ENCODE measurements at places on chromosomes 12 and 14.

DNA sequence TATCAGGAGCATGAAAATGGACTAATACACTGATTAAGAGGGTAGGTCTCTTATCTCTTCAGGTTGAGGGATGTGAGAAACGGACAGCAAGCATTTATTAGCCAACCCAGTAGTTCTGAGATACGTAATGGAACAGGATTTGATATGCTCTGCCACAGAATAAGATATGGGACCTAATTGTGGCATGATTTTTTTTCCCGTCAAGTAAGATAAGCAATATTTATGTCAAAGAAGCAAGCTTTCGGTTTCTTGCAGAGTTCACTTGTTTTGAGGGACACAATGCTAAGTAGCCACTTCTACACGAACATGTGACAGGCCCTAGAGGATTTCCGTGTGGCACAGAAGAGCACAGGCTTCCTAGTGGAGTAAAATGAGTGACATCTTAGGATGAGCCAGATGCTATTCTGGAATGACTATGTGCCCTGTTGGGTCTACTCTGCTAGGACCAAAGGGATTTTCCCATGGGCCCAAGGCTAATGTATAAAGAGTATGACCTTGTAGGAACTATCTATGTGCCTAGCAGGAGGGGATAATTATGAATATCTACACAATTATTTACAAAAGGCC, 57.9 kb downstream of the SLC38A1 start:
- DNase-seq = no peak

- no peak for DNase-seq
These were observed 5.3 kb downstream of the KRT7 start for GRCh38 chr12:52238207-52238840.

DNA sequence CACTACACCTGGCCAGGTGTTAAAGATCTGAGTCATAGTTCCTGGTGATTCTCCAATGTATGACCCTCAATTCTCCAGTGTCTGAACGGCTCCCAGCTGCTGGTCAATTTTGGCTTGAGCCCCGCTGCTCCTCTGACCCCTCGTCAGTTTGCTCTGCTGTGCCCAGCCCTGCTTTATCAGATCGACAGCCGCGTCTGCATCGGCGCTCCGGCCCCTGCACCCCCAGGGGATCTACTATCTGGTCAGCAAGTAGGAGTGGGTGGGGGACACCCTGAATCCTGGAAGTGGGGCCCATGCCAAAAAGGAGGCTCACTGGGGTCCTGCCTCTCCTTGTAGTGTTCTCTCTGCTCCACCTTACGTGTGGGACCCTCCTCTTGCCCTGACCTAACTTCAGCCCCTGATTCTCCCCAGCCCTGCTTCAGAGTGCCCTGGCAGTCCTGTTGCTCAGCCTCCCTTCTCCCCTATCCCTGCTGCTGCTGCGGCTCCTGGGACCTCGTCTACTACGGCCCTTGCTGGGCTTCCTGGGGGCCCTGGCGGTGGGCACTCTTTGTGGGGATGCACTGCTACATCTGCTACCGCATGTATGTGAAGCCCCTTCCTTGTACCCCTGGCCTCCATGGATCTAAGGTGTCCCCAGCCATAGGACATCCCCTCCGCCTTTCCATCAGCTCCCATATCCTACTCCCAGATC, 5.0 kb downstream of the SLC39A5 start:
- no peak for DNase-seq

DNA sequence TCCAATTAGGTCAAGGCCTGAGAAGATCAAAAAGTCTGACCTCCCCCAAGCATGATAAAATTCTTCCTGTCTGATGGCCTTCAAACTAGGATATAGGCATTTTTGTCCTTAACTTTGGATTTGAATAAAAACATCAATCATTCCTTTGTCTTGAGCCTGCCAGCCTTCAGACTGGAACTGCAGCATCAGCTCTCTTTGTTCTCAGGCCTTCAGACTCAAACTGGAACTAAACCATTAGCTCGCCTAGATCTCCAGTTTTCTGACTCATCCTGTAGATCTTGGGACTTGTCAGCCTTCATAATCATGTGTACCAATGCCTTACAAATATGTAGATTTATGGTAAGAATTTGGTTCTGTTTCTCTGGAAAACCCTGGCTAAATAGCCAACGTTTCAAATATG, 721.7 kb downstream of the GALC start:
- DNase-seq = no peak

DNA sequence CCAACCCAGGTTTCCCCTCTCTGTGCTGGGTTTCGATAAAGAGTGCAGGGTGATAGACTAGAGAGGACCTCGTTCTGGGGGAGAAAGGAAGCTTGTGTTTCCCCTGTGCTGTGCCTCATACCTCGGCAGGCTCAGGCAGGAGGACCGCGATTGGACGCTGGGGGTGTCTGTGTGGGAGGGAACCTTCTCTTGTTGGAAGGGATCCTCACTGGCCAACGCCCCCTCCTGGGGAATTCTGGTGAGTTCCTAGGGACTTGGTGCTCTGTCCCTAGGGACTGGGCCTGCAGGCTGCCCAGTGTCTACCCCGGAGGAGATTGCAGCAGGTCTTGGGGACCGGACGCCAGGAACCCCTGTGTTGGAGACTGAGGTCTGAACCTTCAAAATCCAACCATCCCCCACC, 157.4 kb upstream of the PRMT8 start:
- no peak for DNase-seq

GRCh38 chr14:70052990-70053389, 135.8 kb downstream of the SLC8A3 start:
- no peak for DNase-seq

- no peak for DNase-seq
These were observed 316.1 kb downstream of the GALC start for GRCh38 chr14:87676814-87677437.

DNA sequence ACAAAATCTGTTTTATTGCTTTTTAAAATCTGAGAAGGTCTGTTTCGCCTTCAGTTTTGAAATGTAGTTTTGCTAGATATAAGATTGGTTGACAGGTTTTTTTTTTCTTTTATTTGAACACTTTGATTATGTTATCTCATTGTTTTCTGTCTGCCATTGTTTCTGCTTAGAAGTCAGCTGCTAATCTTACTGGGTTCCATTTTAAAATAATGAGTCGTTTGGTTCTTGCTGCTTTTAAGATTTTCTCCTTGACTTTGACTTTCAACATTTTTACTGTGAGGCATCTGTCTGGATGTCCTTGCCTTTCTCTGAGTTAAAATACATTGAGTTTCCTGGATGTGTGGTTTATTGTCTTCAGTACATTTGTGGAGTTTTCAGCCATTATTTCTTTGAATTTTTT, 56.7 kb downstream of the ADIPOR2 start:
- no peak for DNase-seq

DNA sequence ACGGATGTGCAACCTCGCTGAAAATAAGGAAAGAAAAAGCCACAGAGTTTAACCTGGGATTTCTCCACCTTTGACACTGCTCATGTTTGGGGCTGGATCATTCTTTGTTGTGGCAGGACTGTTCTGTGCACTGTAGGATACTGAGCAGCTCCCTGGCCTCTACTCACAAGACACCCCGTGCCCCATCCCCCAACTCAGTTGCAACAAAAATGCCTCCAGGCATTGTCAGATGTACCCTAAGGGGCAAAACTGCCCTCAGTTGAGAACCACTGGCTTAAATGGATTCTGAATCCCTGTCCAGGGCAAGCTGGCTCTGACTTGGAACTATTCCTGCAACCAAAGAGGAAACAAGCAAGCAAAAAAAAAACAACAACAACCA, 2.1 kb downstream of the GLTP start:
- DNase-seq = no peak

- no peak for DNase-seq
These were observed 24.9 kb upstream of the TMED2 start for GRCh38 chr12:123559468-123559867.

DNA sequence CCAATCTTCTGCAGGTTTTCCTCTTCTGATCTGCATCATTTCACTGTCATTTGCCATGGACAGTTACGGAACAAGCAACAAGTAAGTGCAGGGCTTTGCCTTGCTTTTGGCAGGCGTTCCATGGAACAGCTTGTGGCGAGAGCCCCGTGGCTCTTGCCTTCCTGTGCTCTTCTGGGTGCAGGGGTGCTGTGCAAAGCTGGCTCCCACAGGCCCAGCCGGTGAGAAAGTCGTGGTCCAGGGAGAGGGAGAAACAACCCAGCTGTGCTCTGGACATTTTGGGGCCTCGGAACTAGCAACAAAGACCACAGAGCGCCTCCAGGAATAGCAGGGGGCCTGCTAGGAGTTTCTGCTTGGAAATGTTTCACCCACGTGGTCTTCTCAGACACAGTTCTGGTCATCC, 164.7 kb downstream of the ADGRD1 start:
- DNase-seq = no peak

DNA sequence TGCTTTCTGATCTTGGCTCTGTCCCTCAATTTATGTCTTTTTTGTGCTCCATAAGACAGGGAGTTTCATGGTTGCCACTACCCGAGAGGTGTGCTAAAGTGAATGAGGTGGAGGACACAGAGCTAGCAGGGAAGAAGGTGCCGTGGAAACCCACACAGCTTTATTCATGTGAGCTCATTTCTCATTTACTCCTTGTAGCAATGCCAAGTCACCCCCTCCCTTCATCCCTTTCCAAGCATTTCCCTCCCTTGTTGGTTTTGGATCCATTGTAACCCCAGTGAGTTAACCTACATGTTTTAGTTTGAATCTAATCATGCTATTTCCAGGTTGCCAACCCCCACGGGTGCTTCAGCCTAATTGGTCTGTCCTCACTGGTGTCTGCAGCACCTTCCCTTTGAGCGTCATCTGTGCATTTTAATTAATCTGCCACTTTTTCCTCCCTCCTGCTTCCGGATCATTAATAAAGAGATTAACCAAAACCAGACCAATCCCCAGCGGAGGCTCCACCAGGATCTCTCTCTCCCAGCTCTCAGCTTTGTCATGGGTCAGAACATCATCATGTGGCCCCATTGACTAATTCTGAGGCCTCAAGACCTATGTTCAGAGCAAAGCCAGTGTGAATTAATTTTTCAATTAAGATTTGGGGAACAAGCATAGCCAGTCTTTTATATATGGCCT, 56.2 kb downstream of the NTF3 start:
- DNase-seq = no peak

DNA sequence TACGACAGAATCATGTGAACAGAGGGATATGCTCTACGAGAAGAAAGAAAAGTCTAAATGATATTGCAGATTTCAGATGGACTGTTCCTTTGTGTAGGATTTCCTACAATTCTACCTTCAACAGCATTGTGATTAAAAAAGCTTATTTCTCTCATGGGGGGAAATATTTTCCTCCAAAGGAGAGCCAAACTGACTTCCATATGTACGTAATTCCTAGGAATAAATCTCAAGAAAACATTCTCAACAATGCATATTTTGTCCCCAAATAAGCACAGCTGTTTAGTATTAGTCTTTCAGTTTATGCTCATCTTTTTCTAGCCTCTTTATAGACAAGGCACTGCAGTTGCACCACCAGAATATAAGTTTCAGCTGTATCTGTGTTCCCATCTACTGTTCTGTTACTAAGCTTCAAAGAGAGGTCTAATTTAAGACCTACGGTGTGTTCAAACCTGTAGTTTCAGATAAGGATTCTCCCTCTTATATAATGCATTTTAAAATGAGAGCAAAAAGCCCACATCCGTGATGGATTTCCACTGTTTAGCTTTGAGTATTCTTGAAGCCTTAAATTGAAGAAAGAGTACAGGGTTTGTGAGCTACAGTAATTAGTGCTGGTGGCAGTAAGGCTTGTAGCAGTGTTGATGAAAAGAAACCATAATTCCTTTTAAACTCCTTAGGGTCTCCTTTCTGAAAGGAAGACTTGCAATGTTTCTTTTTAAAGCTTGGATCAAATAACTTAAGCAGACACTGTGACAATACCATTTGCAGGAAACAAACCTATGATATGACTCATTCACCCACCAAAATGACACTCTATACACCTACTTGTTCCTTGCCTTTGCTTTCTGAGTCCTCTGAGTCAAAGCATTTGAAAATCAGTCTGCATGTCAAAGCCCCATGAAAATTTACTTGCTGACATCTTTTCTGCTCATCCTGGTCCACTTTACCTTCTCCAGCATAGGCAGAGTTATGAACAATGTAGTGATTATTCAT, 754.1 kb downstream of the NOVA1 start:
- DNase-seq = no peak
